ENCODE measurements at places on chromosomes 2 and 18.
A peak's percentile ranks its signal among the peaks of the same experiment; 100 is the strongest.

DNA sequence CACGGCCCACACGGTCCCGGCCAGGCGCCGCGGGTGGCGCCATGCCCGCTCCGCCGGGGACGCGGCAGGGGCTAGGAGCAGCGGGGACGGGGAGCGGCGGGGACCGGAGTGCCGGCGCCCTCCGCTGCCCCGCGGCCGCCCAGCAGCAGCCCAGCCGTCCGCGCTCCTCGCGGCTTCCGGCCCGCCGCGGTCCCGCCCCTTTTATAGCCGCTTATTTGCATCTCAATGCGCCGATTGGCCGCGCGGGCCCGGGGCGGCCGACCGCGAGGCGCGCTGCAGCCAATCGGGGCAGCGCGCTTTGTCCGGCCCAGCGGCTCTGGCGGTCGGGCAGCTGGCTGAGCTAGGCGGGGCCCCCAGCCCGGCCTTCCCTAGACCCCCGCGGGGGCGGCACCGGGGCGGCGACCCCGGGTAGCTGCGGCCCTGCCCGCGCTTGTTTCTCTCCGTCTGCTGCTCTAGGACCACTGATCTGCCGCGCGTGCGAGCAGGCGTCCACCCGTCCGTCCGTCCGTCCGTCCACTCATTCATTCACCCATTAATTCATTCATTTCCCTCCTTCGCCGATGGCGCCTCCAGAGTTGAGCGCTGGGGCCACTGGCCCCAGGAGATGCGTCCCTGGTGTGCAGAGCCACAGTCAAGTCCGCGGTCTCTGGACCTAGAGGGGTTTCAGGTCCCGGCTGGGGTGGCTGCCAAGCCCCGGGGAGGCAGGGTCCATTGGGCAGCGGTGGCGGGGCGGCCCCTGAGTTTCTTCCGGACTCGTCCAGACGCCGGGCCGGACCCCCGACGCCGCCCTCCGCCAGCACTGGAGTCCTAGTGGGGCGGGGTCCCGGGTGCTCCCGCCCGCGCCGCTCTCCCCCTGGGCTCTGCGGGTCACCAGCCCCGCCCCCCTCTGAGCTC, at the start of gene HES6:
TSS of gene HES6 (minus strand) at position 176 of the 894 bp plus-strand sequence. CDS start at position 43, 133 bp downstream.
- peak; percentile 73 for DNase-seq

DNA sequence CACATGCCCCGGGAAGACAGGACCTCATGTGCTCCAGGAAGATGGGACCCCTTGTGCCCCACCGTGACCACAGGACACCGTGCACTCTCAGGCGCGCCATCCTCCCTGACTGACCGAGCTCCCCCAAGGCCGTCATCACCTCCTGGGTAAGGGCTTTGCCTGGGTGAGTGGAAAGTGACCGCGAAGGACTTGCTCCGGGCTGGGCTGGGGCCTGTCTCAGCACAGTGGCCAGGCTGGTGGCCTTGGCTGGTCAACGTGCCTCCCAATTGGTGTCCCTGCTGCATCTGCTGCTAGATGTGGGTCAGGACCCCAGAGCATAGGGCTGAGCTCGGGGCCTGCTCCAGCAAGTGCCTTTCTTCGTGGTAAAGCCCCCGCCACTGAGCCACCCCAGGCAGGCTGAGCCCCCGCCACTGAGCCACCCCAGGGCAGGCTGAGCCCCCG, 69.7 kb upstream of the CTDP1 start:
- no peak for DNase-seq

DNA sequence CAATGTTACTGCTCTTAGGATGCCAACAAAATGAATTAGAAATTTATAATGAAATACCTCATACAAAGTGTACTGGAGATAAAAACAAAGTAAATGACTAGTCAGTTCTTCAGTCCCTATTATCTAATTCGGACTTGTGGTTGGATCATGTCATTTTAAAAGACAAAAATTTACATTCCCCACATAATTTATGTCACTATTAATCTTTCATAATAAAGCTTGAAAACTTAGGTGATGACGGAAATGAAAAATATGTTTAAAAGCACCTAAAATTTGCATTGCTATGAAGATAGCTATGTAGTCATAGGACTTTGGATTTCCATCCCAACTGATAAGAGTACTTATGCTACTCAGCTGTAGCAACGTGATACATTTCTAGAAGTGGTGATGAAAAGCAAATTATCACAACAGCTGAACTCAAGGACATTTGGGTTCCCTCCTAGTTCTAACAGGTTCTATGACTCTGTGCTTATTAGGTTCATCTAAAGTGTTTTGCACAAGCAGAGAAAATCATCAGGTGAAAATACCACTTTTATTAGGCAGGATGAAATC, 58.4 kb downstream of the LRPPRC start:
- DNase-seq: no peak

DNA sequence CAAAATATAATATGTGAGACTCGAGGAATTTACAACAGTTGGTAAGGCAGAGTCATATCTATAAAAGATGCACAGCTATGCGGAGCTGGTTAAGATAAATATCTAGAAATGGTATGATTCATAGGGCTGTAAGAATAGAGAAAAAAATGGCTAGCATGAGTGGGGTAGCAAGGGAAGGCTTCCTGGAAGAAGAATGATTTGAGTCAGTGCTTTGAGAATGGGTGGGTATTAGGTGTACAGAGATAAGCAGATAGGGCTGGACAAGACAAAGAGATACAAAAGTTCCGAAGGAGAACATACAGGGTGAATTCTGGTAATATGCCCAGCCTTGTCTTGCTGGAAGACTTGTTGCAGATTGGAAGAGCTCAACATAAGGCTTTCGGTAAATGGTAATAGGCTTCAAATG, 291.5 kb upstream of the CCDC68 start:
- DNase-seq: peak; percentile 50

- no peak for DNase-seq
Observed at GRCh38 chr2:13942111-13942510, 690.4 kb upstream of the LRATD1 start.

DNA sequence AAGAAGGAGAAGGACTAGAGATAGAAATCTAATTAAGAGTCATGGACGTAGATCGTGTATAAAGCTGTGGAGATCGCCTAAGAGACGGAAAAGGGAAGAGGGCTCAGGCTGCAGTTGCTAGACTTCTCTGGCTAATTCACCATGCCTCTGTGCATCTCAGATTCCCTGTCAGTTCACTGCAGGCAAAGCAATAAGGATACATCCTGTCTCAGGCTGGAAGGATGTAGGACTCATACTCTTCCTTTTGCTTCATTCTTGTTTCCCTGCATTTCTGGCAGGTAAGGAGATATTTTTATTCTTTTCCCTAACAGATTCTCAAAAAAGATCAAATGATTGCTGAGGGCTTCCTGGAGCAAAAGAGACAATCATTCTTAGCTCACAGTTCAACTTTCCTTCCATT, 112.5 kb downstream of the AP1S3 start:
- DNase-seq: no peak

- no peak for DNase-seq
Observed at GRCh38 chr2:17506736-17507616, 11.3 kb downstream of the RAD51AP2 start.

DNA sequence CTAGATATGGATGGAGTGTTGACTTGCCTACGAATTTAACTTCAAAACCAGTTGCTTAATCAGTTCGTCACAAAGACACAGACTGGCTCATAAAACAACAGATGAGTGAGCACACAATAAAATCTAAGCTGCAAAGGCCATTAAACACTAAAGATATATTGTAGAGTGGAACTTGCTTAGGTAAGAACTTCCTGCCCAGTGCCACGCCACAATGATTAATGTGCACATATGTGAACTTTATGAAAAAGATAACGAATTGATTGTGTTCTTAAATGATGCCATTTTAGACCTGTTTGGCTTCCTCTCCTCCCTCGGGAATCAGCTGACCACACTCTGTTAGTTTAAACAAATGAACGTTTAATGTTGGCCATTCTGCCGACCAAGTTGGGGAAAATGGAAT, 2031.3 kb upstream of the CELF4 start:
- DNase-seq: no peak

DNA sequence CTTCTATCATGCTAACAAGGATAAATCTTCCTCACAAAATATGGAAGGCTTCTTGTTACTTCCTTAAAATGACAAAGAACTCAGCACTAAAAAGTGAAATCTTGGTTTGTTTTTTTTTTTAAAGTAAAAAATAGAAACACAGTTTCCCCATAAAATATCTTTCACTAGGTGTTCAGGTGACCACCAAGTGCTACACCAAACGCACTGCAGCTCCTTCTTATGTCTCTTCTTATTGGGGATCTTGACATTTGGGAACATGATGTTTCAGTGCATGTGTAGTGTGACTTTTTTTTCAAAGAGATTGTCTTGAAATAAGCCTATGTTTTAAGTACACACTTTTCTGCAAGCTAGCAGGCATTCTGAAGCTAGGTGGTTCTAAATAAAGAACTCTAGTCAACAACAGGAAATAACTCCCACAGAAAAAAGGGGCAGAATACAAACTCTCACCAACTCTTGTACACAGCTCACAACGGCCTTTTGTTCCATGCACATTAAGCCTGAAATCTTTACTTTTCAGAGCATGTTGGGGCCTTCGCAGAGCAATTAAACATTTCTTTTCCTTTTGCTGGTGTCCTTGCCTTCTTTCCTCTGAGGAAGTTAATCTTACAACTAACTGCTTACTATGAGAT, 13.2 kb upstream of the SERTAD2 start:
- DNase-seq: no peak

GRCh38 chr2:239017491-239018098, 169.7 kb downstream of the TWIST2 start:
- DNase-seq: no peak

GRCh38 chr2:88027697-88028389, 11.5 kb upstream of the RNU2-63P start:
- DNase-seq: no peak

- DNase-seq: peak; percentile 74
Observed at GRCh38 chr2:65377556-65378192, 54.7 kb downstream of the SPRED2 start.

- DNase-seq: no peak
Observed at GRCh38 chr2:205989271-205990071, 96.5 kb downstream of the INO80D start.

DNA sequence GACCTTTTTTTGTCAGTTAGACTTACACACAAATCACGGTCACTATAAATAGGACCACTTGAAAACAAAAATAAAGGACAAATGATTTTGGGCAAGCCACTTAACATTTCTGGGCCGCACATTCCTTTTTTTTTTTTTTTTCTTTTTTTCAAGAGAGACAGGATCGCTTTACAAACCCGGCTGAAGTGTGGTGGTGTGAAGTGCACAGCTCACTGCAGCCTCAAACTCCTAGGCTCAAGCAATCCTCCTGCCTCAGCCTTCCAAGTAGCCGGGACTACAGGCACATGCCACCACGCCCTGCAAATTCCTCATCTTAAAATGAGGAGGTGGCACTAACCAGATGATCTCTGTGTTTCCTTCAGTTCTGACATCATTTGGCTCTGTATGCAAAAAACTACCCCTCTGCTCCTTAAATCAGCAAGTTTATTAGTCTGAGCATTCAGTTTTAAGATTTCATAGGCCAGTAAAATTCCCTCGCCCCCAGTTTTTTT, 28.3 kb upstream of the MRO start:
- no peak for DNase-seq

DNA sequence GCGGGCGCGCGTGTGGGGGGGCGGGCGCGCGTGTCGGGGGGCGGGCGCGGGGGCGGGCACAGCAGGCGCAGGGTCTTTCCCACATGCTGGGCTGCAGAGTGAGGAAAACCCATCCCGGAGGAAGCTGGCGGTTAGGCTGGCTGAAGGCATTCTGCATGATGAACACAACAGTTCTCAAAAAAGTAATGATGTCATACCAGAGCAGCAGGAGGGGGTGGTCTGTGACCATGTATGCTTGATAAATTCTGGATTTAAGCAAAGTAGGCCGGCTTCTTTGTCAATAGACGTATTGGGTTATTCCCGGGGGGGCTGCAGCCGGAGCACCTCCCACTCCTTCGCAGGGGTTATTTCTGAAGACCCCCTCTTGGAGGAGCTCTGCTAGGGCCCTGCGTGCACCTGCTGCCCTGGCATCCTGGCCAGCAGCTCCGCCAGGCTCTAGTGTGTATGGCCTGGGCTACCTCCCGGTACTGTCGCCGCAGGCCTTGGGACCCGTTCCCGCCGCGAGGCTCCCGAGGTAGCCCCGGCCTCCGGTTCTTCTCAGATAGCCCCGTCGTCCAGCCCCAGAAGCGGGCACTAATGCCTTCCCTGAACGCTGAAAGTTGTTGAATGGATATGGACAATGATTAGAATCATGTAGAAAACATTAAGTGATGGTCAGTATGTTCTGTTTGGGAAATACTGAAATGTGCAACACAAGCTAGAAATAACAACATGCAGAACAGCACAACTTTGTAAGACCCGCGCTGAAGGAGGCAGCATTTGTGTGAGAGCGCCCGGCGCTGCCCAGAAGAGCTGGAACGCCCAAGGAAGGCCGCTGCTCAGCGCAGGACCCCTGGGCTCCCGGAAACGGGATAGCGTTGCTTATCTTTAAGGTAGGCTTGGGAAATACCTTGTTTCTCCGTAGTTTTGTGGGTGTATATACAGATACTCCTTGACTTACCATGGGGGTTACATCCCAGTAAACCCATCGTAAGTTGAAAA, 101.4 kb upstream of the RAB6C start:
- DNase-seq: peak; percentile 45

DNA sequence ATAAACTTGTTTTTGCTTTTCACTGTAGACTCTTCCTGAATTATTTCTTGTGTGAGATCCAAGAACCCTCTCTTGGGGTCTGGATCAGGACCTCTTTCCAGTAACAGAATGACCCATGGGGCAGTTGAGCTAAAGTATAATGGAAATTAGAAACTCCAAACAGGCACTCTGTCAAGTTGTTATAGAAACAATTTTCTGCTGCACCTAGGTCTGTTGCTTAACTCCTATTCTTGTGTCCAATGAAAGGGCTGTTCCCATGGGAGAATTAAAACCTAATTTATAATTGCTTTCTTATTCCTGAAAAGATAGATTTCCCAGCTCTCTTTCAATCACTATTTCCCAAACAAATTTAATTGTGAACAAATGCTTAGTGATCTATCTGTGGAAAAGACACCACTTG, 1341.3 kb upstream of the PIK3C3 start:
- no peak for DNase-seq

DNA sequence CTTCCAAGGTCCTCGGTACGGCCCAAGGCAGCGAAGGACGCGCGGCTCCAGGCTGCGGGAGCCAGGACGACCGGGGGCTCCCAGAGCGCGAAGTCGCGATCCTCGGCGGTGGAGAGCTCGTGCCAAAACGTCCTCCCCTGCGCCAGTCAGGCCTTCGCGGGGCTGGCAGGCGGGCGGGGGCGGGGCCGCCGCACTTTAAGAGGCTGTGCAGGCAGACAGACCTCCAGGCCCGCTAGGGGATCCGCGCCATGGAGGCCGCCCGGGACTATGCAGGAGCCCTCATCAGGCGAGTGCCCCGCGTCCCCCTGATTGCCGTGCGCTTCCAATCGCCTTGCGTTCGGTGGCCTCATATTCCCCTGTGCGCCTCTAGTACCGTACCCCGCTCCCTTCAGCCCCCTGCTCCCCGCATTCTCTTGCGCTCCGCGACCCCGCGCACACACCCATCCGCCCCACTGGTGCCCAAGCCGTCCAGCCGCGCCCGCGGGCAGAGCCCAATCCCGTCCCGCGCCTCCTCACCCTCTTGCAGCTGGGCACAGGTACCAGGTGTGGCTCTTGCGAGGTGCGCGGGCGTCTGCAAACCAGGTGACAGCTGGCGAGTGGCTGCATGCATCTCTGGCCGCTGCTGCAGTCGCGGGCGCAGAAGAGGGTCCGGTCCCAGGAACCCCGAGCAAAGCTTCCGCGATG, at the start of gene CIDEA:
TSS of gene CIDEA (plus strand) at position 226 of the 684 bp plus-strand sequence. CDS start at position 249, 23 bp downstream.
- DNase-seq: no peak
